Effector CD4-positive, alpha-beta T cell (primary cell): ENCODE measurements at places on chromosomes 2 and 18.

DNA sequence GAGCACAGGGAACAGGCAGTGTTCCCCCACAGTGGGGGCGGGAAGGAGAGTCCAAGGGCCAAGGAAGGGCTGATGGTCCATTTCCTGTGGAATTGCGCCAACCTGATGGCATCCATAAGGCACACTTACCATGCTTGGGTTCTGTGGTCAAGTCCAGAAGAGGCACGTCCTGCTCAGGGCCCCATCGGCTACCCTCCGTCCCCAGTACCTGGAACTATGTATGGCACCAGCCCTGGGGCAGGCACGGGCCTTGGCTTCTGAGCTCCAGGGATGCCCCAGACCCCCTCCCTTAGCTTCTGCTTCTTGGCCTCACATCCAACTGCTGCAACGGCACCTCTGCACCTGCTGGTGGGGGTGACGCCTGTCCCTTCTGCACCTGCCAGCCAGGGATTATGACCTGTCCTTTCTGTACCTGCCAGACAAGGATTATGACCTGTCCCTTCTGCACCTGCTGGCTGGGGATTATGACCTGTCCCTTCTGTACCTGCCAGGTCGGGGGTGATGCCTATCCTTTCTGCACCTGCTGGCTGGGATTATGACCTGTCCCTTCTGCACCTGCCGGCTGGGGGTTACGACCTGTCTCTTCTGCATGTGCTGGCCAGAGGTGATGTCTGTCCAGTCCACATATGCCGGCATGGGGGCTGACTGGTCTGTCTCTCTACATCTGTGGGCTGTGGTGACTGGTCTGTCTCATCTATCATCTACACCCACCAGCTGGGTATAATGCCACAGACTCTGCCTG lies 45.4 kb upstream of the SNTG2 start:
- no peak for DNase-seq

GRCh38 chr2:144441711-144442141 lies 78.2 kb downstream of the ZEB2 start:
- DNase-seq: no peak

GRCh38 chr2:79025421-79025820 lies at the start of gene REG3G:
Gene REG3G (plus strand): TSS chr2:79025702. CDS start chr2:79026094, 392 bp downstream.
- DNase-seq: no peak

GRCh38 chr2:167122389-167122788 lies 234.1 kb downstream of the XIRP2 start:
- no peak for DNase-seq

DNA sequence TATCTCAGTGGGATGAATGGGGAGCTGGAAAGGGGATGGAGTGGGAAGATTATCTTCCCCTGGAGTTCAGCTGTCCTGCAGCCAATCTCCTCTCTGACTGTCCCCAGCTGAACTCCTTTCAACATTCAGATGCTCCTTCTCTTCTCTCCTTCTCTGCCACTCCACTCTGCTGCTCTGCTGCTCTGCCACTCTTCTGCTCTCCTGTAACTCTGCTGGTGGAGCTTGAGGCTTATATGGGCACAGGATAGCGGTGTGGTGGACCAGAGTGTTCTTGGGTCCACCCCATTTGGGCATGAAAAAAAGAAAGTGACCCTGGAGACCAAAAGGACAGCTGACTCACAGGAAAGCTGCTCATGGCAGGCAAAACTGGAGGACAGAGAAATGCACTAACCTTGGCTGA lies 26.6 kb downstream of the FAHD2B start:
- no peak for DNase-seq

- DNase-seq: no peak
Measured at GRCh38 chr2:154686162-154686561, 12.3 kb upstream of the KCNJ3 start.

DNA sequence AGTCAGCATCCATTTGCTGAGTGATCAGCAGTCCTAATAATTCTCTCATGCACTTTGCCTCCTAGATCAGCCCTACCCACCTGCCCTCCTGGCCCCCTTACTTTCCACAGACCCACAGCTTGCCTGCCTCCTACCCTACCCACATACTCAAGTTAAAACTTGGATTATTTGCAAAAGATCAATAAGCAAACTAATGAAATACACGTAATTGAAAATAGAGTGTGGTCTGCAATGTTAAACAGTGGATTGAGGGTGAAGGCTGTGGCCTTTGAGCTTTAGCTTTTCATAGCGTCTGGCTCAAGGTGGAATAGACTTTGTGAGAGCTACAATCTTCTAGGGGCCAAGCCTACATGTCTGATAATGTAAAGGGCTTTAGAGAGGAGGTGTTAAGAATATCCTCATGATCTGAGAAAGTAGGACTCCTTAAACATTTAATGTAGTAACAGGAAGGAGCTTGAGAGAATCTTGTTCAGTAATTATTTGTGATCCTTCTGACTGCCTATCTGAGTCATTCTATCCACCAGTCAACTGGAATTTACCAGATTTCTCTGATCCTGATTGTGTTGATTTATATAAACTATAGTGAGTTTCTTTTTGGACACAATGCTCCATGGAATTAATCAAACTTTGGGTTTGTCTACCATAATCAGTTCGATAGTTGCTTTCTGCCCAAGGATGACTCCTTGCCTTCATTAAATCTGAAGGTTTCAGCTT lies 310.0 kb downstream of the HRH4 start:
- no peak for DNase-seq

DNA sequence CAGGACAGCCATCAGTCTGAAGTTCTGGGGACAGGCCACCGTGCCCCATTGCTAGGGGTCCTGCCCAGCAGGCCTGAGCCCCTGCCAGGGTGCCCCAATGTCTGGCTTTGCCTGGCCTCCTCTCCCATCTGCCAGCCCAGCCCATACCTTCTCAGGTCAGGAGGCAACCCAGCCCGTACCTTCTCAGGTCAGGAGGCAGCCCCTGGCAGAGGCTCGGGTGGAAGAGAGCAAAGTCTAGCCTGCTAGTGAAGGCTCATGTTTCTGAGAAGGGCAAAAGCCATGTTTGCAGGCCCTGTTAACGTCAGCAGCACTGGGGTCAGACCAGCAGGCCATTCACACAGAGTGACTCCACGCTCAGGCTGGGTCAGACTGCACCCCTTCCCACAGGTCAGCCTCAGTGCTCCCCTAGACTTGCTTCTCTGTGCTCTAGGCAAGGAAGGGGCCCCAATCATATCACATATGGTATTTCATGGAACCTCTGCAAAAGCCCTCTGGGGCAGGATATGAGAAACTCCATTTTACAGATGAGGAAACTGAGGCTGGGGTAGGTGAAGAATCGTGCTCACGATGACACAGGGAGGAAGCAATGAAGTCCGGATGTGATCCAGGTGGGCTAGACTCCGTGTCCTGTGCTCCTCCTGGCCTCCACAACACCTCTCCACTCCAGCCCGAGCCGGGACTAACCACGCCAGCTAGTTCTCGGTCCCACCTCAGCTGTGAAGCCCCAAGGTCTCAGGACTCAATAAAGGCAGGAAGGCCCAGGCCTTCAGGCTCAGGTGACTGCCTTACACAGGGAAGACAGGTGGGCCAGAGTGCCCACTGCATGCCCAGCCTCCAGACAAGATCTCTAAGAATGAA lies 9.5 kb downstream of the SDC1 start:
- no peak for DNase-seq

GRCh38 chr2:27270670-27271069 lies 4.6 kb upstream of the DNAJC5G start:
- no peak for DNase-seq

DNA sequence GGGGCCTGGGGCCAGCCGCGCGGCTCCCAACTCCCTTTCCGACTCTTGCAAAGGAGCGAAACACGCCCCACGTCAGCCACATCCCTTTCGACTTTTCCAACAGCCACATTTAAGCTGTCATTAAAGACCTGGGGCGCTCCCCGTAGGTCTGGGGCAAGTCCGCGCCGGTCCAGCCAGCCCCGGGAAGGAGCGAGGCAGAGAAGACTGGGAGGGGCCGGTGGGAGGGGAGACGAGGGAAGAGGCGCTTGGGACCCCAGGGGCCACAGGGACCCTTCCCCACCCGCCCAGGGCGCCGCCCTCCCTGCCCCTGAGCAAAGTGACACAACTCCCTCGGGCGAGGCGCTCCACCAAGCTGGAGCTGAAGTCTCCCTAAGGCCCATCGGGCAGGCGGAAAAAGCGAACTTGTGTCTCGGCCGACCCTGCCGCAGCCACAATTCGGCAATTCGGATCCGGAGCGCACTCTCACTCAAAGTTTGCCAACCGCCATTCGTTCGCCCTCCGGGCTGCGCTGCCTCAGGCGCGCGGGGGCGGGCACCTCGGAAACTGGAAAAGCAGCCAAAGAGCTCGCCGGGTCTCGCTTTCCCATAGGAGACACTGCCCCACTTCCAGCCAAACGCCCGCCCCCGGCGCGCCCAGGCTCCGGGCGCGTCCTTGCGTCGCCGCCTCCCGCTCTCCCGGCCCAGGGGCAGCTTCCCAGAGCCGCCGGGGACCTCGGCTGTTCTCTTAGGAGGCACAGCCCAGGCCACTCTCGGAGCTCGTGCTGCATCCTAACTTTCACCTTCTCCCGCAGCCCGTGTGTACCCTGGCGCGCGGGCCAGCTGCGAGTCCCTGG lies 1.1 kb upstream of the KCTD1 start:
- DNase-seq: no peak

DNA sequence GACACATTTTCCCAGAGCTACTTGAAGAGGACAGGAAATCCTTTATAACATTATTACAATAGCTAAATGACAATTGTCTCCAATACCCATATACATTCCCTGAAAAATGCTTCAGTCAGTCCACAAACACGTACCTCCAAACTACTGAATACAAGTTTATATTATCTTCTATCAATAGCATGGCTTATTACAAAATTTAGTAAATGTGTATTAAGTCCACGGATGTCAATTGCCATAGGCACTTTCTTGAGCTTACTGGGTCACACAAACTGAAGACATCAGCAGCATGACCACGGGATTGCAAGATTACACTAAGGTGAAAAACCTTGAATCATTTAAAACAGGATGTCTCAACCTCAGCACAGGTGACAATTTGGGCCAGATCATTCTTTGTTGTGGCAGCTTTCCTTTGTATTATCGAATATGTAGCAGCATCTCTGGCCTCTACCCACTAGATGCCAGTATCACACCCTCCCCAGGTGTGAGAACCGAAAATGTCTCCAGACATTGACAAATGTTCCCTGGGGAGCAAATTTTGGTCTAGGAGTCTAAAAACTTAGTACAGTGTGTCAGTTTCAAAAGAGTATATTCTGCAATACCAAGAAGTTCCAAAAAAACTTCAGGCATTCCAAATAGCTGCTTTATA lies 1.4 kb downstream of the MBD2 start:
- DNase-seq: peak; percentile 48

- no peak for DNase-seq
Measured at GRCh38 chr2:119085613-119086012, 72.9 kb downstream of the C1QL2 start.

DNA sequence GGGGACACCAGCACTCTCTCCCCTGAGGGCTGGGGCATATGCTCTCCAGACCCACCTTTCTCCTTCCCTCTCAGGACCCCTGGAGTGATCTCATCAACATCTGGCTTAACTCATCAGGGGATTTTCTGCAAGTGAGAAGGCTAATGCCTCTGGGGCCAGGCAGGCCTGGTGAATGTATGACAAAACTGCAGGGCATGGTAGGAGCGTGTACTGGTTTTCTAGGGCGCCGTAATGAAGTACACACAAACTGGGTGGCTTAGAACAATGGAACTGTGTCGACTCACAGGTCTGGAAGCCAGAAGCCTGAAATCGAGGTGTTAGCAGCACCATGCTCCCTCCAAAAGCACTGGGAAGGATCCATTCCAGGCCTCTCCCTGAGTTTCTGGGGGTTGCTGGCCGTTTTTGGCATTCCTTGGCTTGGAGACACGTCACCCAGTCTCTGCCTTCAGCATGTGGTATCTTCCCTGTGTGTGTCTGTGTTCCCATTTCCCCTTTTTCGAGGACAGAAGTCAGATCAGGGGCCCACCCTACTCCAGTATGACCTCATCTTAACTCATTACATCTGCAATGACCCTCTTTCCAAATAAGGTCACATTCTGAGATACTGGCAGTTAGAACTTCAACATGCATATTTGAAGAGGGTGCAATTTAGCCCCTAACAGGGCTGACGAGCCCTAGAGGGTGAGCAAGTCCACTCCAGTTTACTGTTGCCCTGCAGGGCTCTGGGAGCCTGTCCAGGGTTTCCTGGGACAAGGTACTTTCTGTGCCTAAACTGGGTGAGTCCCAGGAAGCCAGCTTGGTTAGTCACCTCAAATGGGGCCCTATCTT lies 45.5 kb upstream of the CAB39 start:
- DNase-seq: no peak

GRCh38 chr2:1738646-1739302 lies 5.5 kb downstream of the PXDN start:
- no peak for DNase-seq

GRCh38 chr18:76855594-76855993 lies 33.2 kb downstream of the ZNF236 start:
- DNase-seq: no peak

DNA sequence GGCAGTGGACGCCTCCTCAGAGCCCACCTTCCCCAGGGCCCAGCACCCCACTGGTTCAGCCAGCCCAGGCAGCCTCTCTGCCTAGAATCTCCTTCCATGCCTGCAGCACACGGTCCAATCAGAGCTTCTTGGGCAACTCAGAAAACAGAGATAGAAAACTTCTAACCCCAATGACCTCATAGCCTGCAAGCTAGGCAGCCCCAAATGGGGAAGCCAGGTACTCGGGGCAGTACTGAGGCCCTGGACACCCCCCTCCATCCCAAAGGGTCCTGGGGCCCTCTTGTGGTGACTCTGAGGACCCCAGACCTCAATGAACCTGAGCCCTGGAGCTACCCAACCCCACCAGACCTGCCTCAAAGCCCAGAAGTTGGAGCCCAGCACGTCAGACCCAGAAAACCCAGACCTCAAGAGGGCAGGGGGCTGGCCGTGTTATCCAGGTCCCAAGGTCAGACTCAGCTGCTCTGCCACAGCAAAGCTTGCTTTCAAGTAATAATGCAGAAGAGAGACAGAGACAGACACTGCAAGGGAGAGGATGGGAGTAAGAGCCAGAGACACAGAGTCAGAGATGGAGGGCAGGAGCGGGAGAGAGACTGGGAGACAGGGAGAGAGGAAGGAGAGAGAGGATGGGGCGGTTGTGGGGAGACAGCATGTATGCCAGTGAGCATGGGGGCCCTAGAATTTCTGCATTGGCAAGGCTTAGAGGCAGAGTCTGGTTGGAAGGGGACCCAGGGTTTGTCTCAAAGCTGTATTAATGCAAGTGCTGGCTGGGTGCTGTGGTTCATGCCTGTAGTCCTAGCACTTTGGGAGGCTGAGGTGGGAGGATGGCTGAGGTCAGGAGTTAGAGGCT lies 28.2 kb downstream of the SERTAD2 start:
- DNase-seq: no peak

DNA sequence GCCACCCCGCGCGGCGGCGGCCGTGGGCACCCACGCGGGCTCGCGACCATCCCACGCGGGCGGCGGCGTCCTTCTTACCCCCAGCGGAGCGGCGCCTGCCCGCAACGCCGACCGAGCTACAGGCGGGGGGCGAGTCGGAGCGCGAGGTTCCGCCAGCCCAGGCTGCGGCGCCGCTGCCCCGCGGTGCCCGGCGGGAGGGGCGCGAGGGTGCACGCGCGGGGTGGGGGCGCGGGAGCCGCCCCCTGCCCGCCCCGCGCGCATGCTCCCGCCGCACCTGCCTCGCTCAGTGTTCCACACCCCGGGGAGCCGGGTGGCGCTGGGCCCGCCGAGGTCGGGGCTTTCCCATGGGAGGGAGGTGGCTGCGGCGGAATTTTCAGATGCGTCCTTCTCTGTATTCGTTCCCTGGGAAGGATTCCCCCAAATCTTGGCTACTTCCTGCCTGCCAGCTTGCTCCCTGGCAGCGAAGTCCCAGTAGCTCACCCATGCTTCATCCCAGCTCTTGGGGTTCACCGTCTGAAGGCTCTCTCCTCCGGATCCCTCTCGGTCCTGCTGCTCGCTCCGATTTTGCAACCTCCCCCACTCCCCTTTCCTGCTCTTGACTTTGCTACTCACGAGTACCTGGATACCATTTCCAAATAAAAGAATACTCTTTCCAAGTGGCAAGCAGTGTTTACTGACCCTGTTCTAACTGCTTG lies at the start of gene L3MBTL4:
Gene L3MBTL4, minus strand, starts transcription at position 189 of the 695 bp plus-strand sequence. CDS start 103,286 bp downstream, outside the sequence.
- no peak for DNase-seq
